ENCODE measurements at places on chromosomes 16 and 17.

DNA sequence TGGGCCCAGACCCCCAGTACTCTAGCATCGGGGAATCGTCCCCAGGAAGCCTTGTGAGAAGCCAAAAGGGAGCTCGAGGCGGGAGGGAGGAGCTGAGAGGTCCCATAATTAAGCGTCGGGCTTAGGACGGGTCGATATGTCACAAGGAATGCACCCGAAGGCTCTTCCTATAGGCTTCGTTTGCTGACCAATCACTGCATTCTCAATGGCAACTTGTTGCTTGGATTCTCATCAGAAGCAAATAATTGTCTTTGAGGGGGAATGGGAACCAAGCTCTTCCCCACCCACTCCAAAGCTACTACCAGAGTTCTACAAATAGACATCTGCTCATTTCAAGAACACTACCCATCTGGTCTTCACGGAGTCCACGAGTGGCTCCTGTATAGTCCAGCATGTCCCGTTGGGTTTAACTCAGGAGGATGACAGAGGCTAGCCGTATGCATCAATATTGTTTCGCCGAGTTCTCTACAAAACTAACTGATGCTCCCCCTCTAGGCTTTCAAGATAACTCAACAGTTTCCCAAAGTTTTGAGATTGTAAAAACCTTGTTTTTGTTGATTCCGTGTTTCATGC is 628 bp upstream of the BLMH start:
- no peak for DNase-seq

DNA sequence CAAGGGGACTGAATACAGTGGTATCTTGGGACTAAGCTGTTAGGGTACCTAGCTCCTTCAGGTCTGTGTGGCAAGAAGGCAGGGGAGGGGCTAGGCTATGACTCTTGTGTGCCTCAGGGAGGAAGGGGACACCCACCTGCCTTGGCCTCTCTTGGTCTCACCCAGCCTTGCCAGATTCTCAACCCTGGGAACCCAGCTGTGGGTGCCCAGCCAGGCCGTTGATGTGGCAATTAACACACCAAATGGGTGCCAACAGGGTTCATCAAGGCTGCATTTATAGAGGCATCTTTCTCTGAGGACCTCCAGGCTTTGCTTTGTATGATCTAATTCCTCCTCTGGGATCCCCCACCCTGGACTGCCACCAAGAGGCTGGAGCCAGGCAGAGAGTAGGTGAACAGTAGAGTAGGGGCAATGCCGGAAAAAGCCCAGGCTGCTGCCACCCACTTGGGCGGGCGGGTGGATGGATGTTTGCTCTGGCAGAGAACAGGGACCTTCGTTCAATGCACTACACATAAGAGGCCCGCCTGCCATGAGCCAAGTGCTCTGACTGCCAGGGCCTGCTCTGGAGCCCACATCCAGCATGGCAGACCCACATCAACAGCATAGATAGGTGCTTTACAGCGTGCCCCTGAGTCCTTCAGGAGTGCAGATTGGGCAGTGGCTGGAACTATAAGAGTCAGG is 3.2 kb upstream of the ASB16 start:
- DNase-seq, result no peak

DNA sequence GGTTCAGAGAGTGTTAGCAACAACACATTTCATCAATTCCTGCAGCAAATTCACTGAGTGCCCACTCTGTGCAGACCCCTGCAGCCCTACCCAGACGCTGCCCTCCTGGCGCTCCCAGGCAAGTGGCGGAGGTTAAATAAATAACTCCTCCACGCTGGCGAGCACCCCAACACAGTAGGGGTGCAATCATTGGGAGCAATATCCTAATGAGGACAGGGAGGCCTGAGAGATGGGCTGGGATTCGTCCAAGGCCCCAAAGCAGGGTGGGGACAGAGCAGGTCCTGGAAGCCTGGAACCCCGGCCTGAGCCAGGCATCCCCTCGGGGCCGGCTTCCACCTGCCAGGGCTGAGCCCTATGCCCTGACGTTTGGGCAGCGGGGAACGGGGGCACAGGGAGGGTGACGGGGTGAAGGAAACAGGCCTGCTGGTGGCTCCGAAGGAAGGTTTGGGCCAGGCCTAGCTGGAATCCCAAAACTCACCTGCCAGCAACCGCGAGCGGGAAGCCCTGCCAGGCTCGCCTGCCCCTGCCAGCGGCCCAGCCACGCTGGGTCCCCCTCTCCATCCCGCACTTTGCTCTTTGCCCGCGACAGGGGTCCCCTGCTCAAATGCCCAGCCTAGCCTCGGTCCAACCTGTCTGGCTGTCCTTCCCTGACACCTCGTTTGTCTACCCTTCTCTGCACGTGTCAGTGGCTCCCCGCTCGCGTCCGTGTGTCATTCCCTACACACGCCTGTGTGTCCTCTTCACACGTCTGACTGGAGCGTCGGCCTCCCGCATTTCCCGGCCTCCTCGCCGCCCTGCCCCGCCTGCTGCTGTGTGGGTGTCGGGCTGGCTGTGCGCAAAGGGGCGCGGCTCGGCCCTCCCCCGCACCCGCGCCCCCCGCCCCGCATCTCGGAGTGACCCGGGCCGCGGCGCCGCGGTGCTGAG is 721 bp upstream of the BEAN1 start:
- DNase-seq, result no peak

DNA sequence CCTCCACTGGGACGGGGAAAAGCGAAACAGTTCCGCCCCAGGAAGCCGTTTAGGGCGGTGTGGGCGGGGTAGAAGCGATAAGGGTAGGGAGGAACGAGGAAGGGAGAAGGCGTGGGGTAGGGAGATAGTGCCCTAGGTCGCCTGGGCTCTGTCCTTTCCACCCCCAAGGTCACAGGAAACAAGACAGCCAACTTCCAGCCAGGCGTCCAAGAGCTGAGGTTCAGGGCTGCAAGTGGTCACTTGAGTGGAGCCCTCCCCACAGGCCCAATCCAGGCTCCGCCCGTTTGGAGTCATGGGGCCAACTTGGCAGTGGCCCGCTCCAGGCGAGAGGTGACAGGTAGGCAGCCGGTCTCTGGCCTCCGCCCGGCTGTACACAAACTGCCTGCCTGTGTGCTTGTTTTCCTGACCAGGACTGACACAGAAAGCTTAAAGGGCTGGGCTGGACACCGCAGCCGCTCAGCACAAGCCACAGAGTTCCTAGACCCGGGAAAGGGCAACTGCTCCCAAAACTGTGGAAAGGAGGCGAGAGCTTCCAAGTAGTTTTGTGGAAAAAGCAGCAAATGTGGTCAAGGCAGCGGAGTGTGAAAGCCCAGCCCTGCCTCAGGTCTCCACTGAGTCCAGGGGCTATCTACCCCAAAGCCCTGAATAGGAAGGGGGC is at the start of gene RILP:
RILP (minus strand) TSS at position 23 of the 658 bp plus-strand sequence. CDS start 62 bp downstream, outside the sequence.
- no peak for DNase-seq

DNA sequence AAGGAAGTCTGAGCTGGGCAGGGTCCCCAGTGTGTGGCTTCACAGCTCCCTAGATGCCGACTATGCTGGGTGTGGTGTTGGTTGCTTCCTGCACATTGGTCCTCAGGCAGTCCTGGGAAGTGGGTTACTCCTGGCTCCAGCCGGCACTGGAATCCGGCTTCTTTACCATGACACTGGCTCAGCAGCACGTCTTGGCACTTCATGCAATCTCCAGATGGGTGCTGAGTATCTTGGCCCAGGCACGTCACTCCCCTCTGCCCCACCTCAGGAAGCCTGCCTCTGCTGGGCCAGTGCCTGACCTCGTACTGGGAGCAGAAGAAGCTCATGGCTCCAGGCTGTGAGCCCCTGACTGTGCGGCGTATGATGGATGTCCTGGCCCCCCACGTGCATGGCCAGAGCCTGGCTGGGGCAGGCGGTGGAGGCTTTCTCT is 24.5 kb downstream of the FCSK start:
- DNase-seq, result no peak

DNA sequence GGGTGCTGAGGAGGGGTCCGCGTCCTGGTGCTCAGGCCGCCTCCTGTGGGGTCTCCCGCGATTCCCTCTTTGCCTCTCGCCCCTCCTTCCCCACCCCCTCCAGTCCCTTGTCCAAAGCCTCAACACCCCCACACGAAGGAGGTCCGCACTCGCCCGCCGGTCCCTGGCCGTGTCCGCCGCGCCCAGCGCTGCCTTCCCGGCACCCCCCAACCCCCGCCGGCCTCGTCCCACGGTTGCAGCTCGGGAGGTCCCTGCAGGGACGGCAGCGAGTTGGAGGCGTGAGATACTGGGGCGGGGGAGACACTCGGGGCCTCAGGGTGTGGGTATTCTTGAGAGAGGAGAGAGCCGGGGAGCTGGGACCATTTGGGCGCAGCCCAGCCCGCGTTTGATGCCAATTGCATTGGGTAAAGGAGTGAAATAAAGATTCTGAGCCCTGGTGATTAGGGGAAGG is 468 bp downstream of the FLYWCH2 start:
- peak; percentile 18 for DNase-seq

DNA sequence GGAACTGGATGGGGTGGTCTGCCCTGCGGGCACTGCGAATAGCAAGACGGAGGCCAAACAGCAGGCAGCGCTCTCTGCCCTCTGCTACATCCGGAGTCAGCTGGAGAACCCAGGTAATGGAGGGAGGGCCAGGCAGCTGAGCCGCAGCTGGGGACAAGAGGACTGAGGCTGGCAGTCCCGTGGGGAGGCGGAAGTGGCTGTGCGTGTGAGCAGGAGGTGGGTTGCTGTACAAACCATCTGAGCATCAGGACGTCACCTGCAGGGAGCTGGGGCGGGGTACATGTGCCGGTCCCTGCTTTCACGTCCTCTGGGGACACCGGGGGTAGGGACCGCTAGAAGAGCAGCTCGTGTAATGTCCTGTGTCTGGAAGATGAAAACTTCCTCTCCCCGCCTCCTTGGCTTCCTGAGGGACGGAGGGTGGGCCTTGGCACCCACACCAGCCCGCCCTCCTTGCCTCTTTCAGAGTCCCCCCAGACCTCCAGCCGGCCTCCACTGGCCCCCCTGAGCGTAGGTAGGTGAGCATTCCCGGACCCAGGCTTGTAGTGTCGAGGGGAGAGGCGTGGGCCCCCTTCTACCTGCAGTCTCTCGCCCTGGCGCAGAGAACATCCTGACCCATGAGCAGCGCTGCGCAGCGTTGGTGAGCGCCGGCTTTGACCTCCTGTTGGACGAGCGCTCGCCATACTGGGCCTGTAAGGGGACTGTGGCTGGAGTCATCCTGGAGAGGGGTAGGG is 3.7 kb downstream of the ADAD2 start:
- no peak for DNase-seq

- peak; percentile 60 for DNase-seq
Measured at GRCh38 chr17:81002409-81003361, 11.0 kb downstream of the CHMP6 start.

- DNase-seq, result peak; percentile 83
Measured at GRCh38 chr16:31869511-31870201, 4.0 kb upstream of the ZNF267 start.

- no peak for DNase-seq
Measured at GRCh38 chr16:84769416-84769815, 50.4 kb upstream of the CRISPLD2 start.

GRCh38 chr17:41733348-41734138 is 900 bp downstream of the HAP1 start:
- DNase-seq, result no peak

DNA sequence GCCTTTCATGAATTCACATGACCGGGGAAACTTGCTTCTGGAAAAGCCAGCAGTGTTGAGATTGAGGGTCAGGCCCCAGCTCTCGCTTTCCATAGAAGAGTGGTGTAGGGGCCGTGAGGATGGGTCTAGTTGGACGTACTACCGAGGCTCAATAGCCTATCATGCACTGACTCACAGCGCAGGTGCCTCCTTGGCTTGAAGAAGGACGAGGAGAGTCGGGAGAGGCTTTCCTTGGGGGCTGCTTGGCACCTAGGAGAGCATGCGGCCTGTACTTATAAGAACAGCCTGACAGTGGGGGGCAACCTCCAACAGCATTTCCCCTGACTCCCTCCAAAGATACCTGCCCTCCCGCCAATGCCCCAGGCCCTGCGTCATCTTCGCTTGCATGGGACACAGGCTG is 37.6 kb downstream of the WSCD1 start:
- no peak for DNase-seq

DNA sequence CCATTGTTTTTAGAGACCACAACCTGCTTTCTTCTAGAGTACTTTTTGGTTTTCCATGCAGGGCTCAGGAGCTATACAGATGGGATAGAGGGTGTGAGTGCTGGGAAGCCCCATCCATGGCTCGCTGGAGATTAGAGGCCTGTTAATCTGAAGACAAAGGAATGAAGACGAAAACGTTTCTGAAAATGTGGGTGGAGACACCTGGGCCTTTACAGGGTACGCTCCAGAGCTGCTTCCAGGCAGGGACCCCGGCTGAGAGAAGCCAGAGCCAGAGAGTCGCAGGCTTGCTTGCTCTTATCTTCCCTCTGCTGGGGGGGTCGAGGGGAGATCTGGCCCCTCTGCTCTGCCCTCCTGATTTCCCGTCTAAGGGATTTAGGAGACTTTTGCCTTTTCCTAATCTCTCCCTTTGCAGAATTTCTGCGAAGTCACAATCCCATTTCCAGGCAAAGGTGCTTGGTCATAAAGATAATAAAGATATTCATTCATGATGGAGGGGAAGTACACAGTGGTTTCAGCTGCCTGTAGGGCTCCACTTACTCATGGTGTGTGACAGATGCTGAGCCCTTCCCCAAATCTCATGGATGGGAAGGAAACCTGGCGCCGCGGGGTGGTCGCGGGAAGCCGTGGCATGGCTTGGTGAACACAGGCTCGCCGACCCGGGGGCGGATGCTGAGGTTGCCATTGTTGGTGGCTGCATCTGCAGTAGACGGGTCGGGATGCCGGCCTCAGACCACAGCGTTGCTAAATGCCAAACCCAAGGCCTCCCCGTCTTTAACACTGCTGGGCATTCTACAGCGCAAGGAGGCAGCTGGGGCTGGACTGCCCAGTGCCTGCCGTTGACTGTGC is 4.8 kb upstream of the SOCS3 start:
- DNase-seq, result no peak

GRCh38 chr16:15492091-15492740 is 57.8 kb downstream of the BMERB1 start:
- no peak for DNase-seq

- DNase-seq, result no peak
Measured at GRCh38 chr17:59107306-59107670, 608 bp upstream of the TRIM37 start.

DNA sequence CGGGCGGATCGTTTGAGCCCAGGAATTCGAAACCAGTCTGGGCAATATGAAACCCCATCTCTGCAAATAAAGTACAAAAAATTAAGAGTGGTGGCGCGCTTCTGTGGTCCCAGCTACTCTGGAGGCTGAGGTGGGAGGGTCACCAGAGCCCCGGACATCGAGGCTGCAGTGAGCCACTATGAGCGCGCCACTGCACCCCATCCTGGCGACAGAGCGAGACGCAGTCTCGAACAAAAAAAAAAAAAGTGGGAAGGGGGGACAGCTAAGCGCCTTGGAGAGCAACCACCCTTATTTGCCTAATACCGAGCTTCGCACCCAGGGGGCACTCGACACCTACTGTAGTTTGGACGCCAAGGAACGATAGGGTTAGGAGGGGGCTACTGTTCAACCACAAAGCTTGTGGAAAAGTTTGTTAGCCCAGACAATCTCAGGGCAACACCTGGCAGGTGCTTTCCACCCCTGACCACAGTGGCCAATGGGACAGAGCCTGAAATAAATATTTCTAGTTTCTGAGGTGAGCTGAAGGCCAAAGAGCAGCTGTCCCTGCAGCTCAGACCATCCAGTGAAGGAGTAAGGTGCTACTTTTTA is 847 bp upstream of the PSMC3IP start:
- peak; percentile 79 for DNase-seq

Measured in EL (cell line).